AG04449 (cell line): ENCODE measurements at places on chromosomes 4 and X.
A peak's percentile ranks its signal among the peaks of the same experiment; 100 is the strongest.

DNA sequence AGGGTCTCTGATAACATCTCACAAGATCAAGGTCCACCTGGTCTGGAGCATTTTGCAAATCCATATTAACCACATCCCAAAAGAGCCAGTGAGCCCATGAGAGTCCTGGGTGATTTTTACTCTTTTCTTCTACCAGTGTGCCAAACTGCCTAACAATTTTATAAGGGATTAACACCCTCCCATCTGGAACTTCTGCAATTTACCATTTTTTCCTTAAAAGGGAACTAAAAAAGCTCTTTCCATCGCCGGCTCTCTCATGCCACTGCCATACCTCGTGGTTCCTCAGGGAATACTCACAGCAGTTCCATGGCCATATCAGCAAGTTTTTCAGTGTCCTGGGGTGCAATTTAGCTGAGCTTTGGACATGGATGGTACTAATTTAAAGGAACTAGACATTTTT, 55.7 kb downstream of the SEPSECS start:
- no peak for DNase-seq

- no peak for DNase-seq
These were observed 365.6 kb upstream of the EDA2R start for GRCh38 chrX:67004451-67004850.

- DNase-seq: no peak
These were observed 29.2 kb downstream of the FHIP1A start for GRCh38 chr4:151438154-151438553.

DNA sequence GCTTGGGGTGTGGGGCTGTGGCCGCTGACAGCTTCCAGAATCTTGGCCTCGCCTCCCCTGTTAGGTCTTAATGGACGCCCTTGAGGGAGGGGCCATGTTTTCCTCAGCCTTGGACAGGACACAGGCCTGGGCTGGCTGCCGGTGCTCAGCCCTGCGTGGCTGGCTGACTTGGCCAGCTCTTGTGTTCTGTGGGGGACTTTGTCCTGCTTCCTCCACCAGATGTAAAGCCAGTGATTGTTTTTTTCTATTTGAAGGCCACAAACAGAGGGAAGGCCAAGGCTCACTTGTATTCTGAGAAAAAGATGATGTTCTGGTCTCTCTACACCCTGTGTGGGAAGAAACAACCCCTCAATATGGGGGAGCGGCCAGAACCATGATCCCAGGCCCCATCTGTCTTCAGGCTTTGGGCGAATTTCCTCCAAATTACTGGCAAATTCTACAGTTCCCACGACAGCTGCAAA, 71.3 kb downstream of the HTRA3 start:
- DNase-seq: no peak

DNA sequence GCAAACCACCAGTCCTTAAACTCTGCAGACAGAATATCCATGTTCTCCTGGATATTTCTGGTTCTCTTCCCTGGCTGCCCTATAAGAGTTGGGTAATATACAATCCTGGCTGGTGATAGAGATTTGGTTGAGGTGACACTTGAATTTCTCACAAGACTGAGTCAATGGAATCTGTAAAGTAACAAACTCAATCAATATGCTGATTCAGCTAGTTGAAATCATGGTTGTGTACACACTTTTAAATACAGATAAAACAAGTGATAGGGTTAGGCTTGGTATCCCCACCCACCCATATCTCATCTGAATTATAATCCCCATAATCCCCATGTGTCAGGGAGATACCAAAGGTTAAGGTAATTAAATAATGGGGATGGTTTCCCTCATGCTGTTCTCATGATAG, 349.2 kb upstream of the MAD2L1 start:
- no peak for DNase-seq

DNA sequence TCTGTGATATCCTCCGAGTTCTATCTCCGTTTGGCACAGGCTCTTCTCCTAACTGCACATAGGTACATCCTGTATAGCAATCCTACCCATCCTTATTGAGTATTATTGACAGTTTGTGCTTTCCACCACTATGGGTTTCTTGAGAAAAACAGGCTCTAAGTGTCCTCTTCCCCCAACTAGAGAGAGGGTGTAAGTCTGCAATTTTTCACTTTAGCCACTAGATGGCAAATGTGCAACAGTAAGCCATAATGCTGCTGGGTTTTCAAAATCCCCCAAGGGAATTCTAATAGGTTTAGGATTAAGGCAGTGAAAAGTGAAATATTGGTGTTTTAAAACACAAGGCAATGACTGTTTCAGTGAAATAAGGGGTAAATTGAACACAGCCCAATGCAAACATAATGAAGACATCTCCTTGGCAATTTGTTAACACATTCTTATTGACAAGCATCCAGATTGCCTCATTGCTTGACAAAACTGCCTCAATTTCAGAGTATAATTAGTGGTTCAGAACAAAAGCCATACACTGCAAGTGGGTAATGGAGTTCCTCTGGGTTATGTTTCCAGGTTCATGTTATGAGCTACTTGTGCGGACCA, 239.0 kb upstream of the HTR2C start:
- DNase-seq: no peak

DNA sequence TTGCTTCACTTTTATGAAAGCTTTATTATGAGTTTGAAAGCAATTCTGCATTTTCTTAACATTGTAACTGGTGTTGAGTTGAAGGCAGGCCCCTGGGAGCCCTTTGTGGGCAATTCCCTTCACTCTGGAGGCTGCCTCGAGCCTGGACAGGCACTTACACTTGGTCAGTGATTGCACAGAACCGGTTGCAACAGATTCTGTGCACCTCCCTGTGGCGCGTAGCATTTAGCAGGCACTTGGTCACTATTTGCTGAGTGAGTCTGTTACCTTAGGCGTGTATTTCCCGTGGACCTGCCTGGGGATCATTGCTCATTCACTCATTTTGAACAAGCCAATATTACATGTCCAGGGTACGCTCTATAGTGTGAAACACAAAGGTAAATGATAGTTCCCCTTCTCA, 80.4 kb downstream of the PTTG2 start:
- DNase-seq: no peak

GRCh38 chr4:119050527-119051090, 85.0 kb upstream of the MYOZ2 start:
- no peak for DNase-seq

GRCh38 chr4:21790438-21791029, 158.0 kb downstream of the KCNIP4 start:
- no peak for DNase-seq

GRCh38 chr4:184782731-184783373, 42.9 kb downstream of the ACSL1 start:
- no peak for DNase-seq

DNA sequence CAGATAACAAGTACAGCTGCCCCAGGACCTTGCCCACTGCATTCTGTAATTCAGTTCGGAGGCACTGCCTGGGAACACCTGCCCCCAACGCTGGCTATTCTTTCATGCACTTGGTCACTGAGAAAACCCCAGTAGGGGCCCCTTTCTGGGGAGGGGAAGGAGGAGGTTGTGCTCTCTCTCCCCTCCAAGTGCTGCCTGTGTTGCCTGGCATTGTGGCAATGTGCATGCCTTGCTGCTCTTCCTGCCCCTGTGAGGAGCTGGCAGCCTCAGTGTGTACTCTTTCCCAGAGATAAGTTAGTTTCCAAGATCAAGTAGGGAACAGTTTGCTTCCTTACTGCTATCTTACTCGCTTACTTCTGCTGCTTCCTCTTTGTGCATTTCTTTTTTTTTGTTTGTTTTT, 90.8 kb downstream of the AASDH start:
- DNase-seq: no peak

GRCh38 chrX:141468940-141469339, 115.6 kb downstream of the SPANXA1 start:
- peak; percentile 10 for DNase-seq

- DNase-seq: no peak
These were observed 230.0 kb upstream of the LNX1 start for GRCh38 chr4:53821179-53821851.

- DNase-seq: no peak
These were observed 14.0 kb upstream of the ADAD1 start for GRCh38 chr4:122364700-122365404.

DNA sequence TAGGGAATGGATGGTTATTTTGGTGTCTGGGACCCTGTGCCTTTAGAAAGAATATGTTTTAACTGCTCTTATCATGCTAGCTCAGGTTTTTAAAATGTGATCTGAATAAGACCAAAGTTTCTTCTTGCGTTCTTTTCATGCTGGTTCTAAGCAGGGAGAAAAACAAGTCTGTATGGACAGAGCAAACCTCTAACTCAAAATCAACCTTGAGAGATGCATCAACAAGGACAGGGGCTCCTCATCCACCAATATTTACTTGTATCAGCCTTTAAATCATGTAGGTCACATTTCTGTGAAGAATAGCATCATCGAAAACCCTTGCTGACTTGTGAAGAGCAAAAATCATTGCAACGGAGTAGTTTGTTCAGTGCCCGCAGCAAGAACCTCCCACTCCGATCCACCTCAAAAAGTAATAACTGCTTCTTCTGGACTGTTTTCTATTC, 1.2 kb downstream of the ATP10D start:
- no peak for DNase-seq

GRCh38 chr4:109798866-109799265, 2.9 kb downstream of the CFI start:
- no peak for DNase-seq

- no peak for DNase-seq
These were observed 58.7 kb upstream of the MAML3 start for GRCh38 chr4:140212646-140213045.

- DNase-seq: no peak
These were observed 302.9 kb upstream of the GATB start for GRCh38 chr4:152063621-152064240.

GRCh38 chr4:161554372-161554990, 609.3 kb downstream of the FSTL5 start:
- no peak for DNase-seq

DNA sequence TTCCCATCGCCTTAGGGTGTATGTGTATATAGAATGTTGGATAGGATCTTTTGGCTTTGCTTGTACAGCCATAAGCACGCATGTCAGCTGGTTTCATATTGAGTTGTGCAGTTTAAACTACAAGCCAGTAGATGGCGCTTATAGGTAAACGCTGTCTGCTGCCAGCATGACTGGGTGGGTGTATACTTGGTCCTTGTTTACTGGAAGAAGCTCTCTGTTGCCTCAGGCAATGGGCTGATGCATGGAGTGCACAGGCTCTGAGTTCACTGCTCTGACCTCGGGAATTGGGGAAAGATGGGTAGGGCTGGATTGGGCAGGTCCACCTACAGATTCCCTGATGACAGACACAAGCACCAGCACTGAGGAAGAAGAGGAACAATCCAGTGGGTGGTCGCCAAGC, 831.5 kb downstream of the STIM2 start:
- DNase-seq: no peak

- DNase-seq: no peak
These were observed 37.8 kb upstream of the ZNF81 start for GRCh38 chrX:47798861-47799260.

- no peak for DNase-seq
These were observed 206.8 kb downstream of the IL15 start for GRCh38 chr4:141843136-141843535.

DNA sequence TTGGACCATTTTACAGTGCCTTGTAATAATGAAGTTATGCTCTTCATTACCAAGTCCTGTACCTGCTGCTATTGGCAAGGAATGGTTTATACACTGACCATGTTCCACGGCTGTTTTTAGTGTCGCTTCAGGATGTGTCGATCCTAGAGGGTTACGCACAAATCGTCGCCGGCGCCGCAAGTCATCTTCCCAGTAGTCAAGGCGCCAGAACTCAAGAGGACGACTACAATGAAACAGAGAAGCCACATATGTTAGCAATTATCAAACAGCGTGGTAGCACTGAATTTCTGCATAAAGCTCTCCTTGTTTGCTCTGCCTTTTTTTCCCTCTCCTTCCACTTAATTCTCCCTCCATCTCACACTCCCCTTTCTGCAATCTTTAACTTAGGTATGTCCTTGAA, 17.0 kb downstream of the MAB21L2 start:
- DNase-seq: no peak

DNA sequence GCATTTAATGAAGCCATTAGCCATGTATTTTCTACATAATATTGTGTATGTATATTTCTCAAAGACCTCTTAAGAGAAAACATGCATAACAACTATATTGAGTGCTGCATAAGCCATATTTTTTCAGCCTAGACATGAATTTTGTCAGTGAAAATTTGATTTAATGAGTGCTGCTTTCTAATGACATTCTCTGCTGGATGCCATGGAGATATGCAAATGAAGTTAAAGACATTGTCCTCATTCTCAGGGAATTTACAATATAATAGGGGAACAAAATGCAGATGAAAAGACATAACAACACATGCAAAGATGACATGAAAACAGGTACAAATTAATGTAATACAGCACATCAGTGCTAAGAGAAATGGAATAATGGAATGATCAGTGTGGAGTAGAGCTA, 118.7 kb downstream of the ATOH1 start:
- no peak for DNase-seq

- no peak for DNase-seq
These were observed 10.5 kb upstream of the USP27X start for GRCh38 chrX:49868739-49869138.

GRCh38 chr4:155781249-155781831, 22.5 kb downstream of the GUCY1B1 start:
- no peak for DNase-seq

DNA sequence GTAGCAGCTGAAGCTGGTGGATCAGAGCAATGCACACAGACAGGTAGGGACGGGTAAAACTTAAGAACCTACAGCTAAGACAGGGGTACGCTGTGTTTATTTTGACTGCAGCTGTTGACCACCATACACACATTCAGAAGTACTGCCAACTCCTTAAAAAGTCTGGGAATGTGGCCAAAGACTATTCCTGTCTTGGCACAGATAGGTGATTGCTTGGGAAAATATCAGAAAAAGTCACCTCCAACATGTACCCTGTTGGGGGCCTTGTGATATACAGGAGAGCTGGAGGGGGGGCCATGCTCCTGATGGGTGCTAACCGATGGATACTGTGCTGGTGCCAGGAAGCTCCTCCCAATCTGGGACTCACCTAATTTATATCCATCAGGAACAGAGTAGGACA, 121.2 kb downstream of the VCX2 start:
- DNase-seq: no peak

DNA sequence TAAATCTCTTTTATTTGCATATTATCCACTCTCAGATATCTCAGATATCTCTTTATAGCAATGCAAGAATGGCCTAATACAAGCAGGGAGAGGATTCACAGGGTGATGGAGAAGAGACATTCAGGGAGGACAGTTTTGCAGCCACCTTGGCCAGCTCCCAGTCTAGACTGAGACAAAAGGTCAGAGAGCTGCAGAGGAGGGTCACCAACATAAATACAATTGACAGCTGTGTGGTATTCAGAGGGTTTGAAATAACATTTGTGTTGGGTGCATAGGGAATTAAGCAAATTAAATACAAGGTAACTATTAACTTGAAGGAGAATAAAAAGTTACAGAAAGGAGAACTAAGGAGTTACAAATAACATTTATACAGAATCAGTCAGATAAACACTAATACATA, 189.5 kb upstream of the TAPT1 start:
- no peak for DNase-seq

GRCh38 chrX:23766650-23767551, 16.1 kb upstream of the SAT1 start:
- no peak for DNase-seq

DNA sequence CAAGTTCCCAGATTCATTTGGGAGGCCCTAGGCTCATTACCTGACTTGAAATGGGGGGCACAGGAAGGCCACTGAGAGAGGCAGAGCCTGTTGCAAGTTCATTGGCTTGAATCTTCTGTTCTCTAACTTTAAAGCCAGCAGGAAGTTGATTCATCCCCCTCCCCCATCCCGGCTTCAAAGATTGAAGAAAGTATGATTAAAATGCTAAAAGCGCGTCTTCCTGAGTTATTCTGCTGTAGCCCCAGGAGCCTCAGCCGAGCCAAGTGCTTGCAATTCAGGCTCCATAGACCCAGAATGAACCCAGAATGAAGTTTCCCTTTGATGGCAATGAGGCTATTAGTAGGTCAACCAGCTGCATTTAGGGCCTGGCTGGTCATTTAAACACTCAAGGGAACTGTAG, 14.7 kb downstream of the CHST7 start:
- no peak for DNase-seq
